ENCODE measurements at places on chromosomes 3 and 15.

GRCh38 chr3:64244011-64244942, 19.0 kb upstream of the PRICKLE2 start:
- no peak for DNase-seq

- no peak for DNase-seq
Observed at GRCh38 chr3:4320096-4320911, 17.1 kb downstream of the SETMAR start.

- no peak for DNase-seq
Observed at GRCh38 chr15:42507514-42507913, 12.1 kb downstream of the SNAP23 start.

DNA sequence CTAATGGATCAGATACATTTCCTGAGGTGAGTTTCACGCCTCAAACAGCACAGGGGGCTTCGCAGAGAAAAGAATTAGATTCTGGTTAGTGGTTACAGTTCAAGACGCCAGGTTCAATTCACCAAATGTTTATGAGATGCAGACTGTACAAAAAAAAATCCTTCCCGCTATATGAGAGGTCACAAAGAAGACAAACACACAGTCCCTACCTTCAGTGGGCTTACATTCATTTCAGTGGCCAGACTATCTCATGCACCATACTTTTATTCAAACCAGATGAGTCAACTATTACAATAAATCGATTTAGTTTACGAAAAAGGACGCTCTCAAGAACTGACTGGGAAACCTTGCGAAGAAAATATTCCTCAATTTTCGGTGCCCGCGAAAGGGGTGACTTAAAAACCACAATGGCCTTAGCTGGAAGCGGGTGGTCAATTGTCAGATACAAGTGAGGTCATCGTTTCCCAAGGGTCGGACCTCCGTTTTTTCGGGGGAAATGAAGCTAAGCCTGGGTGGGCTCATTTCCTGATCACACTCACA, 695 bp downstream of the METTL6 start:
- DNase-seq, result no peak

DNA sequence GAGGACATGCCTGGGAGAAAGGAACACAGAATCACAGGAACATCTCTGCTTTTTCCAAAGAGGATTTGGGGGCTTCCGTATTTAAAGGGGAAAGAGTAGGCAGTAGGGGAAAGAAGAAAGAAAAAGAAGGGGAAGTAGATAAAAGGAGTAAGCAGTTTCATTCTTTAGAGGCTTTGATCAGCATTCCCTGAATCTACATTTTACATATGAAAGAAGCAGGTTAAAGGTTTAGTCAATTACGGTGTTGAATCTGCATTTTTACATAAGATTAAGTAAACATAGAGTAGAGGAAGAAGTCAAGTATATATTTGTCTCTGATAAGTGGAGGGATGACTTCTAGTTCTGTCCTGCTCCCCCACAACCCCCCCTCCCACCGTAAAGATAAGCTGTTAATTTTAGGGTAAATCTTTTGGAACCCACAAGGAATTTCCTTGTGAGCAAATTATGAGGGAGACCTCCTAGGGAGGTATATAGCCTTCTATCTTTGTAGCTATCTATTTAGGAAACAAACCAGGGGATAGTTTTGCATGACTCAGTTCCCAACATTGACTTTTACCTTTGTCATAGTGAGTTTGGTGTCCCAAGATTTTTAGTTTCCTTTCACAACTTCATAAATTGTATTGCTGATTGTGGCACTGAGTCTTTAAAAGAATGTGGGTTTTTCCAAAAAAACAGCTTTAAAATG, 8.7 kb upstream of the P2RY12 start:
- no peak for DNase-seq

GRCh38 chr15:69443032-69443611, 9.5 kb upstream of the RPLP1 start:
- DNase-seq, result no peak

GRCh38 chr15:62850791-62851291, 191.7 kb upstream of the TPM1 start:
- no peak for DNase-seq

GRCh38 chr3:64612916-64613526, 74.8 kb downstream of the ADAMTS9 start:
- no peak for DNase-seq

GRCh38 chr3:49013113-49013737, 5.2 kb downstream of the DALRD3 start:
- DNase-seq, result no peak

- DNase-seq, result no peak
Observed at GRCh38 chr15:82950746-82951370, 1.7 kb downstream of the HOMER2 start.

- no peak for DNase-seq
Observed at GRCh38 chr15:39585389-39585841, 4.5 kb downstream of the THBS1 start.

DNA sequence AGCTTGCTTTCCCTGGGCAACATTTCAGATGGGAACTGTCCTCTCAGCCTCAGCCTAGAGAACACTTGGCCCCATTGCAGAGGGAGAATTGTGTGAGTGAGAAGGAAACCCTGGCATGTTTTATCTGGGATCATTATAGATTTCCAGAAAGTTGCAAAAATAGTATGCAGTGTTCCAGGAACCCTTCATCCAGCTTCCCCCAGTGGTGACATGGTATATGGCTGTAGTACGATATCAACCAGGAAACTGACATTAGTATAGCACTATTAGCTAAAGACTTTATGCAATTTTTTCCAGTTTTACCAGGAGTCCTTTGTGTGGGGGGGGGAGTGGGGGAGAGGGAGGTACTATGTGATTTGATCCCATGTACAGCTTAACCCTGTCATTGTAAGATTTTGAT, 166.2 kb upstream of the KBTBD8 start:
- no peak for DNase-seq

DNA sequence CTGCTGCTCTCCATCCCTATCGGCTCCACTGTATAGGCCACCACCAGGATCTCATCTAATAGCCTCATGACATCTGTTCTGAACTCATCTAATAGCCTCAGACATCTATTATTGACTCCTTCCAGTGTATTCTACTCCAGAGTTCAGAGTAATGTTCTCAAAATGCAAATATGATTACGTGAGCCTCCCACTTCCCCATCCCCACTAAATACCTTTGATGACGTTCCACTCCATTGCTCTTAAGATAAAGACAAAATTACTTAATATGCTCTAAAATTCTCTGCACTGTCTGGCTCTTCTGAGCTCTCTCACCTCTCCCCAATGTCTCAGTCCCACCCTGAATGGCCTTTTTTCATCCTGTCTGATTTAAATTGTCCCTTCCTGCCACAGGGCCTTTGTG, 94.7 kb downstream of the SAMMSON start:
- no peak for DNase-seq

DNA sequence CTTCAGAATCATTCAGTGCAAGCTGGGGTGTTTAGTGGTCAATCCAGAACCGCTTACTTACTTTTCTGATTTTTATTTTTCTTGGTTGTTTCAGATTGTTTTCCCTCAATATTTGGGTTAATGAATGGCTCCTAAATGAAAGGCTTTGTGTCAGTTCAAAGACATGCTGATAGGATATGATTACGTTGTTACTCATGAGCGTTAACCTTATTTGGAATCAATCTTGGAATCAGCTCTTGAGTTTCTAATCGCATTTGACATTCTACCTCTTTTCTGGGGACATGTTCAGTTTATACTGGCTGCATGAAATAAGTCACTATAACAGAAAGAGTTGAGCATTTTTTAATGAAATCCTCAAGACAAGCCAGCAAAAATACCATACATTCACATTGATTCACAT, 50.2 kb downstream of the ATP11B start:
- DNase-seq, result no peak

GRCh38 chr3:135918600-135918999, 46.9 kb upstream of the PPP2R3A start:
- DNase-seq, result no peak

- DNase-seq, result no peak
Observed at GRCh38 chr3:39910826-39911464, 101.5 kb downstream of the MYRIP start.

DNA sequence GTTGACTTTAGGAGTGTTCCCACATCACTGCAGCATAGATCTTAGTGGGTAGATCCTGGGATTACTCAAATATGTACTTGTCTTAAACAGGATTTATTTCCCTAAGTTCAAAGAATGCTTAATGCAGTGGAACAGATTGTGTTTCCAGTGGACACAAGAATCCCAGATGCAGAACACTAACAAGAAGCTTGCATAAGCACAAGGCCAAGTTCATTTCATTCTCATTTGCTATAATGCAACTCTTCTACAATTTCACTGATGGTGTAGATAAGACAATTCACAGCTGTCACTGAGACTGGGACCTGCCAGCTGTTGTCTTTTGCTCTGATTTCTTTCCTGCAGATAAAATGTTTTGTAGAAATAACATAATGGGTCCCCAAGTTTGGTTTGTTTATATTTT, 225.6 kb downstream of the NFKBIZ start:
- no peak for DNase-seq

GRCh38 chr3:156617781-156618180, 56.6 kb upstream of the TIPARP start:
- no peak for DNase-seq

- DNase-seq, result no peak
Observed at GRCh38 chr3:9441501-9442221, 44.2 kb downstream of the SETD5 start.

- no peak for DNase-seq
Observed at GRCh38 chr3:45676325-45677032, 12.7 kb upstream of the SACM1L start.

DNA sequence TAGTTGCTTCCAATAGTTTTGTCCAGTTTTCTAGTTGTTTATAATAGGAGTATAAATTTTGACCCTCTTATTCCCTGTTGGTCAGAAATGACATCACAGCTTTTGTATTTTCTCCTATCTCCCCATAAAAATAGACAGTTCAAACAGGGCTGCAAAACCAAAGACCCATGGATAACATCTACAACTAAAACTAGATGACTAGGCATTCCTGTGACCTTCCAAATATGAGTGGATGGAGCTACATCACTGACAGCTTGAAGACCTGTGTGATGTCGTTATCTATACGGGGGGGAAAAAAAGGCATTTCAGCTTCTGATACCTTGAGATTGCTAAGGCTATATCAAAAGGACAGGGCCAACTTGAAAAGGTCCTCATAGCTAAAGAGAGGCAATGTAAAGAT, 84.6 kb downstream of the REC114 start:
- DNase-seq, result no peak

- no peak for DNase-seq
Observed at GRCh38 chr3:159877924-159878323, 110.7 kb upstream of the IL12A start.

DNA sequence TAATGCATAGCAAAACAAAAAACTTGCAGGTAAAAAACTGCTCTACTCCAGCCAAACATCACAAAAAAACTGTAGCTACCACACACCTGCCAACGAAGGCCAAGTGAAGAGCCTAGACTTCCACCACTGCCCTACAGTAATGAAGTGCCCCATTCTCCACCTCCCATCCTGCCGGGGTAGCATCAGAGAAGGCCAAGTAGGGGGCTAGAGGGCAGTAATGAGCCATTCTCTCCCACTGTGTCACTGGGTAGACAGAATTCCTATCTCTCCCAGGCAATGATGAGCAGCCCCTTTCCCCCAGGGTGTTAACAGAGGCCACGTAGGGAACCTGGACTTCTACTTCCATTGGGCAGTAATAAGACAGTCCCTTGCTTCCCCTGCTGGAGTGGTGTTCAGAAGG, 9.5 kb downstream of the SEC22C start:
- DNase-seq, result no peak

DNA sequence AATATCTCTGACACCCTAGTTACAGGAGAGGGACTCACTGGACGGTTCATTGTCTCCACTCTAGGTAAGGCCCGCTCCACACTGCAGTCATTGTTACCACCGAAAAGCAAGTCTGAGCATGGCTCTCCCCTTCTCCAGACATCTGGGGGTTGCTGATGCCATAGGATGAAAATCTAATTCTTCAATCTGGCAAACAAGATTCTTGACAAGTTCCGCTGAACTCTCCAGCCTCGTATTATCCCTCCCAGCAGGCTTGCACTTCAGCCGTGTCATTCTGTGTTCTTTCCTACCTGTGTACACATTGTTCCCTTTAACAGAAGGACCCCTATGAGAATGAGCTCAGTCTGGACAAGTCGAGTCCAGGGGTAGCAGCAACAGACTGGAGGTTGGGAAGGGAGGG, 152.3 kb upstream of the NR2E3 start:
- no peak for DNase-seq

DNA sequence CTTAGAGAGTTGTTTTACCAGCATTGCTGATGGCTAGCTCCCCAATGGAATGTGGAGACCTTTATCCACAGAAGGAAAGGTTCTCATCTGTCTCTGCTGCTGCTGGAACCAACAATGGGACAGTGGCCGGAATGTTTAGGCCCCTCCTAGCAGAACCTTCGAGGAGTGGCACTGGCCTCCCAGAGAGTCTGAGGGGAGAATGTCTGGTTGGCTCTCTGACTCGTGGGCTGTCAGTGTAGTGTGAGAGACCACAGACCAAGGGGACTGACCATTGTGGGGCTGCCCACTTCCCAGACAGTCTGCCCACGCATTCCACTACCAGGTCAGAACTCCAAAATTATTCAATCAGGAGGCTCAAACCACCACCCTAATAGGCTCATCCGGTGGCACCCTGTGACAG, 5.1 kb downstream of the RASL12 start:
- DNase-seq, result no peak

DNA sequence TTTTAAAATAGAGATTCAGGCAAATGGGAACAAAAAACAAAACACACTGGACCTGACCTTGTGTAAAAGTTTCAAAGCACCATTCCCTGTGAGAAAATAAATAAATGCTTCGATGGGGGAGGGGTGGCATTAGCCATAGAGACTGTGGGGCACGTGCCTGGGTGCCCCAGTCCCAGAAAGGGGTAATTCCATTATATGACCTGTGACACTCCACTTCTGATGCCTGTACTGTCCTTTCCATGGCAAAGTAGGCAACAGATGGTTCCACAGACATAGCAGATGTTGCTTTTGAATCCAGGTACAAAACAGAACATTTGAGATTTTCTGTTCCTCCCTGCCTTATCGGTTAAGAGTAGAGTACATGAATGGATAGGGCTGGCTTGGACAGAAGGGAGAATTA, 3.9 kb downstream of the PHLDB2 start:
- DNase-seq, result no peak

DNA sequence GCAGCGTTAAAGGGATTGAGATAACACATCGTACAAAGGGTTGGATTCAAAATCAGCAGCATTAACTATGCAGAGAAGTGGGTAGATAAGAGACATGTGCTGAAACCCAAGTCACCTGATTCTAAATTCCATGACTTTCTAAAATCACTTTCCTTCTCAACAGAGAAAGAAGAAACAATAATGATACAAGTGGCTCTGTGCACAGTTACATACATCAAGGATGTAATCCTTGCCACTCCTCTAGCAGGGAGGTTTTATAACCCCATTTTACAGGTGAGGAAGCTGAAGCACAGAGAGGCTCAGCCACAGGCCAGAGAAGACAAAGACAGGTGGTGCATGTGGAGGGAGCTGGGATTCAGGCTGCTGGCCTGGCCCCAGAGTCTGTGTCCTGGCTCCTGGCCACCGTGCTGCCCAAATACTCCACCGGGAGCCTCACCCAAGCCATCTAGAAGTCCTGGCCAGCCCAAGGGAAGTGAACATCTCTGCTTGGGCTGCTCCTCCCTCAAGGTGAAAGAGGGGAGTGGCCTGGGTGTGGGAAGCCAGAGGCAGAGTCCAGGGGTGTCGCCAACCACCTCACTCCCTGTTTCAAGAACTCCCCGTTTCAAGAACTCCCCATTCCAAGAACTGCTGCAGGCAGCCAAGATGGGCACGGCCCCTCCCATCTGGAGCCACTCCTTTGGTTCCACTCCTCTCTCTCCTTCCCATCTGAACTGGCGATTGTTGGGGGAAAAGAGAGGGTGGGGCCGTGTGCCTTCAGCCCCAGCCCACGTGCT, 147.1 kb downstream of the NUP210 start:
- no peak for DNase-seq
